ENCODE measurements at places on chromosomes 7 and 10.

- DNase-seq, result no peak
Measured at GRCh38 chr7:881441-882234, 5.3 kb downstream of the GET4 start.

GRCh38 chr10:17033529-17034260, 95.9 kb downstream of the CUBN start:
- no peak for DNase-seq

GRCh38 chr7:42690794-42691639, 220.9 kb downstream of the C7orf25 start:
- no peak for DNase-seq

DNA sequence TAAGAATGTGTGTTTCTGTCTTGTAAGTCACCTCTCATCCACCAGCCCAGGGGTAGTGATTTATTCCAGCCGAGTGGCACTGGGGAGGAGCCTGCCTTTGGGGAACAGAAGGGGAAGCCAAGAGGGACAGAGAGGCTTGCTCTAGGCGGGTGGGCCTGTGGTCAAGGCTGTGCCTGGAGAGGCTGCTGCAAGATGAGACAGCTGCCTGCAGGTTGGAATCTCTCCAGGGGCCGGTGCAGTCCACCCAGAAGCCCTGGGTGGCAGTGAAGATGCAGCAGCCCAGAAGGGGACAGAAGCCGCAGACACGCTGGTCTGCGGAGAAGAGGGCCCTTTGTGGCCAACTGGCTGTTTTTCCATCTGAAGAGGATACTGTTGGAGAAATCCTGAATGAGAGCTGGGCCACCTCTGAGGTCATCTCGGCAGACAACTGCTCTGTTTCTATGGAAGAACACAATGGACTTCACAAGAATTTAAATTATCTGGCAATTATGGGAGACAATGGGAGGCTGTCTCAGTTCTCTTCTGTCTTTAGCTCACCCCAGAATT, 175.7 kb downstream of the GFRA1 start:
- DNase-seq, result no peak

DNA sequence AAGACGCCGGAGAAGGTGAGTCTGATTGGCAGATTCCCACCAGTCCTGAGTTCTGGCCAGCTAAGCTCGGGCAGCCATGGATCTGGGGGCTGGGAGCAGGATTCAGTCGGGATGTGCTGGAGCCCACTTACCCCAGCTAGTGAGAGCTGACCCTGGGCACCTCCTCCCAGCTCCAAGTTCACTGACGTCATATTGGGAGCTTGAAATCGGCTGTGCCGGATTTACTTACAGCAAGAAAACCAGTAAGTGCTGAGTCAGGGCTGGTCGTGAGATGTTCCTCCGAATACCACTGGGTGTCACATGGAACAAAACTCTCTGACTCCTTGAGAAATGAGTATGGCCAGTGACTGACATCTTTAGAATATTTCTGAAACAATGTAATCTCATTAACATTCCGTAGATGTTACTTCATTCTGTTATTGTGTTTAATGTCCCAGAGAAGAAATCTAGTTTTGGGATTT, 621.2 kb downstream of the SDK1 start:
- DNase-seq, result no peak

GRCh38 chr10:109405338-109405737, 518.0 kb downstream of the XPNPEP1 start:
- no peak for DNase-seq

All from NCI-H187 treated with DMSO at 0.1 percent for 48 hours (cell line).